Naive thymus-derived CD8-positive, alpha-beta T cell (primary cell): ENCODE measurements at places on chromosomes 2 and 18. TPM values are rescaled to one million over a fixed set of nuclear protein-coding genes. Genes with fewer than 3 reads are reported as not detected.

DNA sequence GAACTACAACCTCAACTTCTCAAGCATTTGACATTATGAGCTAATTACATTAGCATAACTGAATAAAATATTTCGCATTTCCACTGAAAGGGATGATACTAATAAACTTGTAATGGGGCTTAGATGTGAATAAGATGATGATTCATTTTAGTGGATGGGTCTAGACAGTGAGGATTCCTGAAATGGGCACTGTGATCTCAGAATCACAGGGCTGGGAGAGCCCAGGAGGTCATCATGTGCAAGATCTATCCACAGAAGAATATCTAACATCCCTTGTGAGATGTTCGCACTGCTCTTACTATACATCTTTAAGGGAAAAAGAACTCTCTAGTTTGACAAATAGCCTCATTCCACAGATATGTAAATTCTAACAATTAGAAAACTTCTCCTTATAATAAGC lies 245.7 kb downstream of the DYM start:
- H3K27me3 ChIP-seq = no peaks in the 10 kb centered on the region
- H3K4me1 ChIP-seq = no peaks in the 10 kb centered on the region
- peaks cover 14% of the 10 kb centered on the region for H3K36me3 ChIP-seq
- H3K4me3 ChIP-seq = no peak overlapping the region
- no peak overlapping the region for H3K27ac ChIP-seq

GRCh38 chr2:120406566-120406965 lies 60.6 kb downstream of the INHBB start:
- peaks cover 3% of the 10 kb centered on the region for H3K4me1 ChIP-seq
- peaks cover 19% of the 10 kb centered on the region for H3K36me3 ChIP-seq
- no peak for DNase-seq
- no peak overlapping the region for H3K27ac ChIP-seq

GRCh38 chr18:49081511-49082155 lies 130.9 kb upstream of the SMAD7 start:
- H3K27me3 ChIP-seq = no peaks in the 10 kb centered on the region
- peaks cover 44% of the 10 kb centered on the region for H3K36me3 ChIP-seq
- no peak for DNase-seq
- no peak overlapping the region for H3K27ac ChIP-seq
- no peak overlapping the region for H3K4me3 ChIP-seq

DNA sequence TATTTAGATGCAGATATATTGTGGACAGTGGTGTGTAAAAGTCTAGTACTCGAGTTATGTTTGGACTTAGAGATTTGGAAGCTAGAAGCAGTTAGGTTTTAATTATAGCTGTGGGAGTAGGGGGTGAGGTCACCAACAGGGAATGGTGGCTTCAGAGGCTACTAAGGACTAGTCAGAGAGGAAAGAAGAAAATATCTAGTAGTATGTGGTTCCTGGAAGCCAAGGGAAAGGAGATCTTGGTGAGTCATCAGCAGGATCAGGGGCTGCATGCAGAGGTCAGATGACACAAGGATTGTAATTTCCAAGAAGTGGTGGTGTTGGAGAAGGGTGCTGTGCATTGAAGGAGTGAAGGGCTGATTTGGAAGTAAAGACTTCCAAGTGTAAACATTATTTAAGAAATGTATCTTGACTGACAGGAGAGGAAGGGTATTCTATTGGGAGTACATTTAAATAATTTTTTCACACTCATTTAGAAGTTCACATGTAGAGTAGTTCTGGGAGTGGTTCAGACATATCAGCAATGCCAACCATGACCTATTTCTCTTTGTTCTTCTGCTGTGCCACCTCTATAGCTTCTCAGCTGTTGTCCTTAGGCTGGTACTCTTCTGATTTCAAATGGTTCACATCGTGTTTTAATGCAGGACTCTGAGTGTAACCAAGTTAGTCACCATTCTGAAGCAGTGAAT lies 59.1 kb downstream of the ACSL3 start:
- no peaks in the 10 kb centered on the region for H3K27me3 ChIP-seq
- H3K27ac ChIP-seq = peak overlapping the region; percentile 10
- no peak for DNase-seq
- H3K36me3 ChIP-seq = peaks cover 76% of the 10 kb centered on the region
- no peaks in the 10 kb centered on the region for H3K4me1 ChIP-seq

The CDCA7 gene
- total RNA-seq = 0.49 TPM
